ENCODE measurements at places on chromosomes 13 and 19.

GRCh38 chr13:81682081-81682630 is 1341.2 kb upstream of the SPRY2 start:
- H3K27me3 ChIP-seq, result no peaks in the 10 kb centered on the region
- H3K27ac ChIP-seq, result no peak overlapping the region
- no peak for DNase-seq
- no peaks in the 10 kb centered on the region for H3K4me1 ChIP-seq
- no peak overlapping the region for H3K4me3 ChIP-seq

DNA sequence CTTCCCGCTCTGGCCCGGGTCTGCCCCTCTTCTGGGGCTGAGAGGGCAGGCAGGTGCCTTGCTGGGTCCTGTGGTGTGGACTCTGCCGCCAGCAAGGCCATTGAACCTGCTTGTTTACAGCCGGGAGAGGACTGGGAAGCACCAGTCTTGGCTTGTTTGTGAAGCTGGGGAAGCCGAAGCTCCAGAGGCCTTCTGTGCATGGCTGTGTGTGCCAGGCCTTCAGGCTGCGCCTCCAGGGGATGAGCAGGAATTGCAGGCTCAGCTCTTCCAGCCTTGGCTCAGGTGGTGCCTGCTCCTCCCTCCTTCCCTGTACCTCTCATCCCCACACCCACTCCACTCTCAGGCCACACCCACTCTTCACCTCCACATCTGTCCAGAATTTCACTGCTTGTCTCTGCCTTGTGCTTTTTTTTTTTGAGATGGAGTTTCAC is 17.5 kb downstream of the NDUFB7 start:
- H3K27ac ChIP-seq, result no peak overlapping the region
- no peak overlapping the region for H3K4me3 ChIP-seq
- H3K36me3 ChIP-seq, result peaks cover 3% of the 10 kb centered on the region
- H3K4me1 ChIP-seq, result peaks cover 9% of the 10 kb centered on the region

GRCh38 chr13:19618977-19619376 is 14.5 kb upstream of the MPHOSPH8 start:
- no peak overlapping the region for H3K27ac ChIP-seq
- H3K4me3 ChIP-seq, result no peak overlapping the region
- no peaks in the 10 kb centered on the region for H3K4me1 ChIP-seq
- H3K27me3 ChIP-seq, result no peaks in the 10 kb centered on the region
- DNase-seq, result no peak
- no peaks in the 10 kb centered on the region for H3K36me3 ChIP-seq

DNA sequence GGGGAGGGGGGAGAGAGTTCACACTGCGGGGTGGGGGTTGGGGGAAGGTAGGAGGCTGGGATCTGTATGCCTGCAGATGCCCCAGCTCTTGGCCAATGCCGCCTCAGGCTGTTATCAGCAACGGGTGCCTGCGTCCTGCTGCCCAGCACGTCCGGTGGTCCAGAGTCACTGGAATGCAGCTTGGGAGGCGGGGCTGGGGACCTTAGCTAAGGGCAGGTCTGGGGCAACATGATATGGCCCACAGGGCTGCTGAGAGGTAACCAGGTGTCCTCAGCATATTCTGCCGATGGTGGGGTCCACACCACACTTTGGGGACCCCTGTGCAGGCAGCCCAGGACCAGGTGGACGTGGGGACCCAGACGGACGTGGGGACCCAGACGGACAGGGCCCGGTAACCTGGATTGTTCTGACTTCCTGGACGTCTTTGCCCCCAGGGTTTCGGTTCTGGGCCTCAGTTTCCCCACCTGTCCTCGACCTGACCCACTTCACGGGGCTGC is 668 bp upstream of the ARHGAP45 start:
- H3K36me3 ChIP-seq, result no peaks in the 10 kb centered on the region
- no peak for DNase-seq
- peaks cover 58% of the 10 kb centered on the region for H3K4me1 ChIP-seq
- peak overlapping the region; percentile 76 for H3K4me3 ChIP-seq
- peaks cover 66% of the 10 kb centered on the region for H3K27me3 ChIP-seq
- no peak overlapping the region for H3K27ac ChIP-seq

DNA sequence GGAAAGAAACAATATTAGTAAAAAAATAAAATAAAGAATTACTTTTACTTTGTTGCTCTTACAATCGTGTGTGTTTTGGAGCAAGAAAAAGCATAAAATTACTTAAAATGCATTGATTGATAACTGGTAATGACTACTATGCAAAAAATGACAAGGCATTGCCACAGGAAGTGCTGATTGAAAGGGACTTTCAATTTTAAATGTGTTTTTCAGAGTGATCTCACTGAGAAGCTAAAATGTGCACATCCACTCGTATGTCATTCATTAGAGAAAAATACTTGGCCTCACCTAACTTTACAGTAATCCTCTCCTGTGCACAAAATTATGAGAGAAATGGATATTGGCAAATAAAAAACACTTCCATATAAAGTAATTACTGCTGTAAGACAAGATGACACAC is 934.9 kb downstream of the SLITRK6 start:
- no peak overlapping the region for H3K4me3 ChIP-seq
- no peaks in the 10 kb centered on the region for H3K36me3 ChIP-seq
- DNase-seq, result no peak

- DNase-seq, result no peak
- peak overlapping the region; percentile 25 for H3K27ac ChIP-seq
- H3K4me3 ChIP-seq, result peak overlapping the region; percentile 79
- H3K27me3 ChIP-seq, result no peaks in the 10 kb centered on the region
- peaks cover 84% of the 10 kb centered on the region for H3K4me1 ChIP-seq
Measured at GRCh38 chr19:1103132-1103707, 574 bp upstream of the GPX4 start.

DNA sequence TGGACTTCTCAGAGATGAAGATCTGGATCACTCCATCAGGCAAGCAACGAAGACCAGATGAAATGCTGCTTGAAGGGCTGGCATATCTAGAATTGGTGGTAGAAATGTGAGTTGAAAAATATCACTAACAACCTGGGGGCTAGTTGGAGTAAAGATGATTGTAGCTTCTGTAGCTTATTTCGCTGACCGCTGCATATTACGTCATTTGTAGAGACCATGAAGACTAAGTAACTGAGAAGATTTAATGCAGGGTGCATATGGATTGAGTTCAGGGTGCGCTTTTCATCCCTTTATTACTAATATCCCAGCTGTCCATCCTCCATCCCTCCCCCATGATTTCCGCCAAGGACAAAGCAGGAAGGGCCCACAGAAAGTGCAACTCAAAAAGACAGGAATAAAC is 1364.0 kb downstream of the PCDH9 start:
- no peak overlapping the region for H3K4me3 ChIP-seq
- no peaks in the 10 kb centered on the region for H3K4me1 ChIP-seq
- no peak for DNase-seq
- no peaks in the 10 kb centered on the region for H3K36me3 ChIP-seq
- no peaks in the 10 kb centered on the region for H3K27me3 ChIP-seq
- H3K27ac ChIP-seq, result no peak overlapping the region

GRCh38 chr13:28537171-28537570 is 42.2 kb upstream of the FLT1 start:
- DNase-seq, result no peak
- H3K27me3 ChIP-seq, result no peaks in the 10 kb centered on the region
- no peak overlapping the region for H3K27ac ChIP-seq
- H3K4me1 ChIP-seq, result peaks cover 8% of the 10 kb centered on the region

DNA sequence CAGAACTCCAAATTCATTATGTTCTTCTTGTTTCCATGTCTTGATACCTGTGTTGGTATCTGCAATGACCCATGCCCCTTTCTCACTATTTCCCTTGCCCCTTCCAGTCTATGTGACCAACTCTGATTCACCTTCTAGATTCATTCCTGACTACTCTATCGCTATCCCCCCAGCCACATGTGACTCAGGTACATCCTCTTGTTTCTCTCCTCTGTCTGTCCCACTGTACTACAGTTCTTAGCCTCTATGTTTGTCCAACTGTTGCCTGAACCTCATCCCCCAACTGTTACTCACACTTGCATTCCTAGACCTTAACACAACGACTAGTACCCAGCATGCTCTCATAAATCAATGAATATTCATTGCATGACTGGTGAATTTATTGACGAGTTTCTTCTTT is 10.0 kb upstream of the FLT3 start:
- no peaks in the 10 kb centered on the region for H3K27me3 ChIP-seq
- no peak overlapping the region for H3K4me3 ChIP-seq
- no peaks in the 10 kb centered on the region for H3K4me1 ChIP-seq
- H3K27ac ChIP-seq, result no peak overlapping the region

- H3K4me3 ChIP-seq, result no peak overlapping the region
- H3K27me3 ChIP-seq, result no peaks in the 10 kb centered on the region
- no peaks in the 10 kb centered on the region for H3K36me3 ChIP-seq
- no peak overlapping the region for H3K27ac ChIP-seq
- no peak for DNase-seq
Measured at GRCh38 chr13:32976056-32976805, 40.0 kb upstream of the KL start.

- H3K4me1 ChIP-seq, result peaks cover 63% of the 10 kb centered on the region
- no peak overlapping the region for H3K27ac ChIP-seq
- H3K27me3 ChIP-seq, result no peaks in the 10 kb centered on the region
- DNase-seq, result no peak
- no peak overlapping the region for H3K4me3 ChIP-seq
Measured at GRCh38 chr13:24279327-24280110, 29.9 kb upstream of the C1QTNF9 start.

DNA sequence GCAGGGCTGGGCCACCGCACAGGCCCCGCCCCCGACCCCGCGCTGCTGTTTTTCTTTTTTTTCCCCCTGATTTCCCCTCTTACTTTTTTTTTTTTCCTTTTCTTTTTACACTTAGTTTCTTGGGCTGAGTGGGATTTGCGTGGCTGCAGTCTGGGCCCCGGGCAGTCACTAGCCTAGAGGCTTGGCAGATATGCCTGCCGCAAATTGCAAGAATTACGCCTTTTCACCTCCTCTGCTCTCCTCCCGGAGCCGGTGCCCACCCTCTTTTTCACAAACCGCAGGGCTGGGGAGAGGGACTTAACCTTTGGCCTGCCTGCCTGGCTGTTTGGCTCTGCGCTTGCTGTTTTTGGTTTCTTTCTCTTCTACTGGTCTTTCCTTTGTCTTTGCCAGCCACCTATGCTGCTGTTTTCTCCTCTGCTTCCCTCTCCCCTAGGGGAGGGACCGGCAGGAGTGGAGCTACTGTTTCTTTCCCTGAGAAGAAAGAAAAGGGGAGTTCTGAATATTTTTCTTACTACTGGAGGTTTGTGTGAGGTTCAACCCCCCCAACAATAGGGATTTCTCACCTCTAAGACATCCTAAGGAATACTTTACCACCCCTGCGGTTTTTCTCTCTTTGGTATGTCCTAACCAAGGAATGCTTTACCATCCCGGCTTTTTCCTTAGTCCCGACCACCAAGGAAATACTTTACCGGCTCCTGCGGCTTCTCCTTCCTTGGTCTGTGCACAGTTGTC is 11.0 kb downstream of the ZNF552 start:
- peak overlapping the region; percentile 4 for H3K4me3 ChIP-seq
- H3K27ac ChIP-seq, result peak overlapping the region; percentile 88
- H3K36me3 ChIP-seq, result peaks cover 47% of the 10 kb centered on the region
- DNase-seq, result no peak

GRCh38 chr19:33420821-33421220 is 47.3 kb downstream of the CEBPG start:
- H3K4me3 ChIP-seq, result no peak overlapping the region
- H3K36me3 ChIP-seq, result no peaks in the 10 kb centered on the region
- peaks cover 3% of the 10 kb centered on the region for H3K4me1 ChIP-seq
- H3K27me3 ChIP-seq, result no peaks in the 10 kb centered on the region
- H3K27ac ChIP-seq, result no peak overlapping the region

GRCh38 chr19:7554565-7554964 is 19.0 kb downstream of the PNPLA6 start:
- DNase-seq, result no peak
- H3K4me1 ChIP-seq, result no peaks in the 10 kb centered on the region
- peaks cover 68% of the 10 kb centered on the region for H3K36me3 ChIP-seq
- H3K4me3 ChIP-seq, result no peak overlapping the region

GRCh38 chr13:95239283-95239682 is 62.0 kb downstream of the ABCC4 start:
- H3K27ac ChIP-seq, result no peak overlapping the region
- H3K4me1 ChIP-seq, result no peaks in the 10 kb centered on the region
- H3K27me3 ChIP-seq, result no peaks in the 10 kb centered on the region
- no peak overlapping the region for H3K4me3 ChIP-seq
- H3K36me3 ChIP-seq, result no peaks in the 10 kb centered on the region
- no peak for DNase-seq

DNA sequence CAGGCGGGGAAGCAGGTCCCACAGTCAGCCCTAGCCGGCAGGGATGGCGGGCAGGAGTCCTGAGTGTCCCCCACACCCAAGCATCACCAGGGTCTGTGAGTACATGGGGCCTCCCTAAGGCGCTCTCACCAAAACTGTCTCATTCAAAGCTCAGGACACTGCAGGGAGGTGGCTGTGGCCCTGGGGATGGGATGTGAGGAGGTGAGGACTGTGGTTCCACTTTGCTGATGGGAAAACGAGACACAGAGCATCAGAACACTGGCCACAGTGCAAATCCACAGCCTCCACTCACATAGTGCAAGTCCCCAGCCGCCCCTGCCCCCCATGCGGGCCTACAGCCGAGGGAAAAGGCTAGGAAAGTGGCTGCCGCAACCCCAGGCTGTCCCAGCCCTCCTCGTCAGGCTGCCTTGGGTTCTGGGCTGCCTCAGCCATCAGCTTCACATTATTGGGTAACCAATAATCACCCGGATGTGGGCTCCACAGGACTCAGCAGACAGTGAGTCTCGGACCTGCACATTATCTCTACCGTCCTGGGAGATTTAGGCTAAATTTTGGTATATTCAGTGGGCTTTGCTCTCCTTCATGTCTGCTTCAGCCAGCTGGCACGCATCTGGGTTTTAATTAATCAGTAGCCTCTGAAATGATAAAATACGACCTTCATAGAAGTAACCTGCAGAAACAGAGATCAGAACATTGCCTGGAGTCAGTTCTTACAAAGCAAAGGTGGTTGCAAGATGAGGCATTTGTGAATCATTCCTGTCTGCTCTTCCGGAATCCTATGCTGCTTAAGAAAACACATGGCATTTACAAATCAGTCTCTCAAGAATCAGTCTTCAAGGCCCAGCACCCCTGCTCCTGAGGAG is 77.0 kb downstream of the SOX1 start:
- H3K36me3 ChIP-seq, result no peaks in the 10 kb centered on the region
- no peaks in the 10 kb centered on the region for H3K4me1 ChIP-seq
- H3K27me3 ChIP-seq, result peaks cover 29% of the 10 kb centered on the region
- no peak overlapping the region for H3K4me3 ChIP-seq

DNA sequence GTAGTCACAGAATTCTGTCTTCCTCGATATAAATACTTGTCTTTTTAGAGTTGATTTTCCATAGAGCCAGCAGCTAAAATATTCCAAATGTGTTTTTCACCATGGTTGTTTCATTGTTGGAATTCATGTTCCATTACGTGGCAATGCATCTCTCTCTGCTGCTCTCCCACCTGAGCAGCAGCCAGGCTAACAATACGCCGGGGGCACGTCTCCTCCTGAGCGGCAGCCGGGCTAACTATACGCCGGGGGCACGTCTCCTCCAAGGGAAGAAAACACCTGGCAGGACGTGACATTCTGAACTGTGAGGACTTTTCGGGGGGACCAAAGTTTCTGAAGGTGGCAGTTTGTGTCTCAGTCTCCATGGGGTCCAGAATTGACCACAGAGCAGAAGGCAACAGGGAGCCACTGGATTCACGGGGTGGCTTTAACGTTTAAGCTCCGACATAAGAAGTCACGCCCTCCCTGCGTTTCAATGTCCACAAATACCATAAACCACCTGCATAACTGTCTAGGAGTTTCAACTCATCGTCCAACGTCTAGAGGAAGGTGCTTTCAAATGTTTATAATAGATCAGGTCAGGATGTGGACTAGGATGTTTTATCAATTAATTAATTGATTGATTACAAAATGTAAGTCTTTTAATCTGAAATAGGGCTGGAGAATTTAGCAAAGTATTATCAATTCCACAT is 15.1 kb downstream of the PLPP2 start:
- no peak for DNase-seq
- H3K27ac ChIP-seq, result no peak overlapping the region
- no peaks in the 10 kb centered on the region for H3K36me3 ChIP-seq
- no peaks in the 10 kb centered on the region for H3K4me1 ChIP-seq
- no peak overlapping the region for H3K4me3 ChIP-seq

Measured in heart right ventricle (tissue), 16 donors.